ENCODE measurements at places on chromosomes 3 and 15.

DNA sequence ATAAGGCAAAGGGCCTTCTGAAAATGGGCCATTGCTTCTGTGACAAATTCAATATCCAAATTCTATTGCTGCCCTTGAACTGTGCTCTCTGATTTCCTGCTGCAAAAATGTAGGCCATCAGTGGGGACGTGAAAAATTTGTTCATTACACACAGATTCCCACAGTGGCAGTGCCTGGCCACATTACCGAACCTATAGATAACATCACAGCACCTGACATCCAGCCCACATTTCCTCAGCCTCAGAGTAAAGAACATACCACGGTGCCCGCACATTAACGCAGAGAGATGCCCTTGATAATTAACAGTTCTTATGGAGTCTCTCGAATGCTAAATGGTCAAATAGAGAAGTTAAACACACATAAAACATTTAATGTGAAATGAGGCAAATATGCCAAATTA lies 931.6 kb upstream of the CFAP20DC start:
- no peak for DNase-seq

GRCh38 chr3:66856533-66856932 lies 141.6 kb upstream of the KBTBD8 start:
- no peak for DNase-seq

DNA sequence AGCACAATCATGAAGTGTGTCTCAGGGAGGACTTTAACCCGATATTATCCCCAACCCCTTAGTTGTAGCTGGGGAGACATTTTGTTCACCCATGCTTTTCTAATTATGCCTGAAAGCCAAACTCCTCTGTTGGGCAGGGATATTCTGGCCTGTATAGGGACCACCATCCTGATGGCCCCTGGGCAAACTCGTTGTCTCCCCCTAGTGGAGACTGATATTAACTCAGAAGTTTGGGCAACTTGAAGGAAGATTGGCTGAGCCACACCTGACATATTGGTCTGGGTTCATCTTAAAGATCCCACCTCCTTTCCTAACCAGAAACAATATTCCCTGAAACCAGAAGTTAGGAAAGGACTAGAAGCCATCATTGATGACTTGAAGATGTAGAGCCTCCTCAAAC lies 42.3 kb downstream of the TM4SF18 start:
- DNase-seq = no peak

DNA sequence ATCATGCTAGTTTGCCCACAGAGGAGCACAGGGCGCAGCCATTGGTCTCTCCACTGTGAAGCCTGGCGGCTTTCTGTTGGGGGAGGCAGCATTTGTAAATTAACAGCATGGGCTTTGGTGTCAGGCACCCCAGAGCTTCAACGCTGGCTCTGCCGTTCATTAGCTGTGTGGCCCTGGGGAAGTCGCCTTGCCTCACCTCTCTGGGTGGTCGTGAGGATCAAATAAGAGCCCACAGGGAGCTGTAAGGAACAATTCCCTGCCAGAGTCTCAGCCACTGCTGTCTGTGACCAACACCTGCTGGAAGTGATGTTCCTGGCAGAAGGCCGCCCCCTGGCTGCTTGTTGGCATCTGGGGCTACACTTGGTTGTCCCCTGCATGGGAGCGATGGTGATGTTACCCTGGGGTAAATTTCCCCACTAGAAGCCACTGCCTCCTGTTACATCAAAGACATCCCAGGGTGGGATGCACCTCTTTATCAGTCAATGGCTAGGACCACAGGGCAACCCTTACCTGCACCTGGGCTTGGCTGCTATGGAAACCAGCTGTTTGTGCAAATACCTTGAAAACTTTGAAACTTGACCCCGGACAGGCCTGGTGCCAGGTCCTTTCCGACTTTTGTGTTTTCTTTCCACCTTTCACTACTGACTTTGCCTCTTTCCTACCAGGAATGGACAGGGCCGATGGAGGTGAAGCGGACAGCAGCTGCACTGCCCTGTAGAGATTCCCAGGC lies 36.9 kb downstream of the DNASE1L3 start:
- DNase-seq = no peak

DNA sequence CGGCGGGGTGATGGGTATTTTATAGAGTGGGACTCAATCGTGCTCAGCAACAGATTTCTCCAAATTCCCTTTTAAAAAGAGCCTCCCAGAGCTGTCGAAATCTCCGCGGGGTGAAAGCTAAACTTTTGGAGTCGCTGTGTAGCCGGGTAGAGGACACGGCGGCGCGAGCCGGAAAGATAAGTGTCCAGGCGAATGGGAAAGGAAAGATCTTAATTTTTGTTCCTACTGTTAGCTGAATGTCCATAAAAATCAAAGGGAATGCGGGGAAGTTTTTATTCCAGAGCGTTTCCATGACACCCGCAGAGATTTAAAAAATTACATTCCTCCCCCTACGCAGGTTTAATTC lies 9.1 kb downstream of the EOMES start:
- DNase-seq = no peak

DNA sequence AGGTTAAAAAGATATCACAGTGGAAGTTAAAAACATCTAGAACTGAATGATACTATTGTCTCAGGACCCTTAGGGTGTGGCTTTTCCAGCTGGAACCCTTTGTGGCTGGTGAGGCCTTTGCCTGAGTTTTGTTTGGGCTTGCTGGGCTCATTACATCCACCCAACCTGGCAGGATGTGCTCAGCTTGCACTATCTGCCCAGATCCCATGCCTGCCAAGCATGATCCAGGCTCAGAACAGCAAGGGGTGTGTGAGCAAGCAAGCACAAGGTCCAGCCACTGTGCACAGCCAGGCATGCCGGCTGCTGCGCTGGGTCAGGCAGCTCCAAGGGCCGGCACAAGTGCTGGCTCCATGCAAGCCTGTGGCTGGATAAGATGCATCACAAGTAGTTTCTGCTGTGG lies 512.7 kb upstream of the CDIN1 start:
- no peak for DNase-seq

GRCh38 chr3:98018301-98018700 lies 16.8 kb downstream of the GABRR3 start:
- no peak for DNase-seq

DNA sequence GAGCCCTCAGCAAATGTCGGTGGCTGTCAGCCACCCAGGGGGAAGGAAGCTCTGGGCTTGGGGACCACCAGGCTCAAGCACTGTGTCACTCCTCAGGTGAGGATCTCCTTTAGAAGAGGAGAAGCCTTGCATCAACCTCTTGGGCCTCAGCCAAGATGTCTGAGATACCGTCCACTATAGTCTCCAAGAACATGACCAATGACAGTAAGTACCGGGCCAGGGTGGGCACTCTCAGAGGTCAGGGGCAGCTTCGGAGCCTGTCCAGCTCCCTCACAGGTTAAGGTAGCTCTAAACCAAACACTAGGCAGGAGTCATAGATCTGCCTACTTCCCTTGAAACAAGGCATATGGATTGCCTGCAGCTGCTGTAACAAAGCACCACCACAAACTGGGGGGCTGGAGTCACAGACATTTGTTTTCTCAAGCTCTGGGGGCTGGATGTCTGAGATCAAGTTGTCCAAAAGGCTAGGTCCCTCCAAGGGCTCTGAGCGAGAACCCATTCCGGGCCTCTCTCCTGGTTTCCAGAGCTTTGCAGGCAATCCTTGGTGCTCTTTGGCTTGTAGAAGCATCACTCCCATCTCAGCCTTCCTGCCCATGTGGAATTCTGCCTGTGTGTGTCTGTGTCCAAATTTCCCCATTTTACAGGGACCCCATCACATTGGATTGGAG lies 1.3 kb downstream of the CFAP100 start:
- no peak for DNase-seq

DNA sequence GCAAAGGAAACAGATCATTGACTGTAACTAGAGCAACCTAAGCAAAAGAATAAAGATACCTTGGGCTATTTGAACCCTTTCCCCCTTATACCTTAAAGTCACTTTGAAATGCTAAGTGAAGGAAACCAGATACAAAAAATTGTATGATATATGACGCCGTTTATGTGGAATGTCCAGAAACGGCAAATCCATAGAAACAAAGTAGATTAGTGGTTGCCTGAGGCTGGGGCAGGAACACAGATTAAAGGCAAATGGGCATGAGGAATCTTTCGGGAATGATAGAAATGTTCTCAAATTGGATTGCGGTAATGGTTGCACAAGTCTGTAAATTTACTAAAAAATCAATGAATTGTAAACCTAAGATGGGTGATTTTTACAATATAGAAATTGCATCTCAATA lies 160.1 kb upstream of the CCDC54 start:
- no peak for DNase-seq

DNA sequence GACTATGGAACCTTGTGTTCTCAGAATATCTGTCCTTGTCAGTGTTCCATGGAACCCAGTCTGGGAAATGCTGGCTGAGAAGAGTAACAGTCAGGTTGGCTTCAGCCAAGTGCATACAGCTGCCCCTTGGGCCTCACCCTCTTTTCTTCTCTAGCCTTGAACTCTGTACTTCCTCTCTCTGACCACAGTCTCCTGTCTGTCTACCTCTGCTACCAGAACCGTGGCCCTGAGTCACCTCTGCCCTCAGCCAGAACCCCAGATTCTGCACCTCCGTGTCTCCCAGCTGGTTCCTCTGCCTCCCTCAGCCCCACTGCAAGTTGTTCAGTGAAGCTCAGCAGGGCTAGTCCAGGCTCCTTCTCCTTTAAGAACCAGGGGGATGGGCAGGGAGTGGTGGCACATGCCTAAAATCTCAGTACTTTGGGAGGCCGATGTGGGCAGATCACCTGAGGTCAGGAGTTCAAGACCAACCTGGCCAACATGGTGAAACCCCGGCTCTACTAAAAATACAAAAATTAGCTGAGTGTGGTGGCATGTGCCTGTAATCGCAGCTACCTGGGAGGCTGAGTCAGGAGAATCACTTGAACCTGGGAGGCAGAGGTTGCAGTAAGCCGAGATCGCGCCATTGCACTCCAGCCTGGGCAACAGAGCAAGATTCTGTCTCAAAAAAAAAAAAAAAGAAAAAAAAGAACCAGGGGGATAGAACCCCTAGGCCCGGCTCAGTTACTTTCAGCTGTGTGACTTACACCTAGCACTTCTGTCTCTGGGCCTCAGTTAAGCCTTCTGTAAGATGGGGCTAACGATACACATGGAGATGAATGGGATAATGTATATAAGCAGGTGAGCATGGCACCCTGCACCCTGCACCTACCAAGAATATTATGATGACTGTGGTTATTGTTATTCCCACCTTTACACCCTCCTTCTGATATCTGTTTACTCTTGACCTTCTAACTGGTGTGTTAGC lies 24.3 kb upstream of the TATDN2 start:
- DNase-seq = no peak

DNA sequence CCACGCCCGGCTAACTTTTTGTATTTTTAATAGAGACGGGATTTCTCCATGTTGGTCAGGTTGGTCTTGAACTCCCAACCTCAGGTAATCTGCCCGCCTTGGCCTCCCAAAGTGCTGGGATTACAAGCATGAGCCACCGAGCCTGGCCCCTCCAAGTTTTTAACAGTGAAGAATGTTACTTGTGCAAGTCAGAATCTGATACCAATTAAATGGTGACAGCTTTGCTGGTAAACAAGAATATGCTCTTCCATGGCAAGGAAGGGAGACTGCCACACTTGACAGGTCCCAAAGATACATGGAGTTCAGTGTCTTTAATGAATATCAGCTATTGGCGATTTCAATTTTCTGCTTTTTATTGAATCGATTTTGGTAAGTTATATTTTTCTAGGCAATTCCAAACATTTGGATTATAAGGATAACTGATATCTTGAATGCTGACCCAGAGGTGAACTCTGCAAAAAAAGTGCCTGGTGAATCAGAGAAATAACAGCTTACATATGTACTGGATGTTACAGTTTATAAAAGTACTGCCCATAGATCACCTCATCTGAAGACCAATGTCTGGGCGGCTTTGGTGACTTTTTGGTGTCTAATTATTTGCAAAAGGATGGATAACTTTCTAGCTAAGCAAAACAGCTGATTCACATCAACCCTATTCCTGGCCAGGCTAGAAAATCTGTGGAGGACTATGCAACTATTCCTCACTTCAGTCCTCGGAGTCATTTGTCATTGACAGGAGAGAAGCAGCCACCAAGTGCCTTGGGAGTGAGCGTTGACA lies 1.2 kb downstream of the PARP16 start:
- no peak for DNase-seq

DNA sequence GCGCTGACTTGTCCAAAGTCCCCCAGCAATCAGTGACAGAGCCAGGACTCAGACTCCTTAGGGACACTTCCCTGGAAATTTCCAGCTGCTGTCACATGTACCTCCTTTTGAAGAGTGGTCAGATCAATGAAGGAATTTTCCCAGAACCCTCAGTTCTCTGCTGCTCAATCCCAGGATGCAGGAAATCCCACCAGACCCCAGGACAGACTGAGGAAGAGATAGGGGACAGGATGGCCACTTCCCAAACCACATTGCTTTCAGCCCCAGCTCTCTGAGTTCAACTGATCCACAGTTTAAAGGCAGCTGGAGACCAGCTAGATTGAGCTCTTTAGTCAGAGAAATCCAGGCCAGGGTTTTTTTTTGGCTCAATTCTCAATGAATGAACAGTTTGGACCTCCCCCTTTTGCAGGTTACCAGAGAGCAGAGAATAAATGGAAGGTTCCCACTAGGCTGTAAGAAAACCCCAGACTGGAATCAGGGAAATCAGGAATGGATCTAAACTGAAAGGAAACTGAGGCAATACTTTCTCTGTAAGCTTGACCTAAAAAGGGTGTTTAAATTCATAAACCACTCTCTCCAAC lies 1.5 kb downstream of the CYP1A1 start:
- peak; percentile 22 for DNase-seq

DNA sequence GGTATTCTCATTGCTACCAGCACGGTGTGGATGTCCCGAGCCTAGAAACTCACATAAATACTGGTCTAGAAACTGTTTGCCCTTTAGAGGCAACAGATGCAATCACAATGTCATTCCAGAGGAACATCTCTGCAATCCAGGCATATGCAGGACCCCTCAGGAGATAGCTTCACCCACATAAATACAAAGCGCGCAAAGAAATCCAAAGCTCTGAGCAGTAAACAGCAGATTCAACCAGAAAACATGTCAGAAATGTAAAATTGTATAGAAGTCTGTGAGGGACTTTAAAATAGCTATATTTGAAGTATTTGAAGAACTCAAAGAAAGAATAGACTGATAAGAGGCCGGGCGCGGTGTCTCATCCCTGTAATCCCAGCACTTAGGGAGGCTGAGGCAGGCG lies 291.7 kb downstream of the FAM43A start:
- DNase-seq = no peak

GRCh38 chr3:132256989-132257388 lies 60.2 kb upstream of the ACP3 start:
- DNase-seq = no peak

DNA sequence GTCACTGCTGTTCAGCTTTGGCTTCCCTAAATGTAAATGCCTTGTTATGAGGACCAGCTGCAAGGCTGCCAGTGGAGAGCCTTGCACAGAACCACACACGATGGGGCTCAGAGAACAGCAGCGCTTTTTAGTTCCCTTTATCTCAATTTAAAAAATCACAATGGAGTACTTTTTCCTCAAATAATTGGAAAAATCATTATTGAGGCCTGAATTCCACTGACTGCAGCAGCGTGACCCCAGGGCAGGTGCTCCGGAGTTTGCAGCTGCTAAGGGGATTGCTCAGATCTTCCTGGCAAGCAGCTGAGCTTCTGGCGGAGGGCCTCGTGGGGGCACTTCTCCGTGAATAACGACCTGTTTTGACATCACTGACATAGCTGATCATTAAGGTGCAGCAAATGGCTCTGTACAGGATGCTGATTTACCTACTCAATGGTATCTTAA lies 245.6 kb upstream of the TRIM42 start:
- no peak for DNase-seq

- peak; percentile 34 for DNase-seq
These were observed 10.8 kb downstream of the FOXL2 start for GRCh38 chr3:138935863-138936740.

All from GM04503 (cell line).